ENCODE measurements at places on chromosomes 1 and 21.

- no peak for DNase-seq
Observed at GRCh38 chr21:31798842-31799704, 67.2 kb upstream of the SCAF4 start.

DNA sequence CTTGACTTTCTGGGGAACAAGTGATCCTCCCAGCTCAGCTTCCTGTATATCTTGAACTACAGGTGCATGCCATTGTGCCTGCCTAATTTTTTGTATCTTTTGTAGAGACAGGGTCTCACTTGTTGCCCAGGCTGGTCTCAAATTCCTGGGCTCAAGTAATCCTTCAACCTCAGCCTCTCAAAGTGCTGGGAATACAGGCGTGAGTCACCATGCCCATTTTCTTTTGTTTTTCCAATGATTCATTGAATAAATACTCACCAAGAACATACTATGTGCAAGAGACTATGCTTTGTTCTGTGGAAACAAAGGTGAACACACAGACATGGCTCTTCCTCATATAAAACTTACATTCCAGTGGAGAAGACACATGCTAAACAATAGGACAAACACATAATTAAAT lies 407.8 kb upstream of the DAB1 start:
- no peak for DNase-seq

DNA sequence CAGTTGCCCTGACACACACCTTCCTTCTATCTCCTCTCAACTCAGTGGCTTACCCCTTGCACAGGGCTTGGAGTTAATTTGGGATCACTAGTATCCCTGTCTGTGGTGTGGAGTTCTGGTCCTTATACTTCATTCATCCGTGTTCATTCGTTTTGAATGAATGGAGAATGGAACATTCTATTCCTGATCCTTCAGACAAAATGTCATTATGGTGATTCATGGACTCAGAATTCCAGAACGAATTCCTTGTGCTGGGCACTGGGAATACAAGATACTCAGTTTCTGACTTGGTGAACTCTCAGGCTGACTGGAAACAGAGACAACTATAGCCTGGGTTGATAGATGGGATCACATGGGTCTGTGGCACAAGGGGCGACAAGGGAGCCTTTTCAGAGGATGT lies 49.9 kb upstream of the TRABD2B start:
- DNase-seq: no peak

GRCh38 chr21:44706026-44706705 lies 5.2 kb downstream of the TSPEAR start:
- no peak for DNase-seq

DNA sequence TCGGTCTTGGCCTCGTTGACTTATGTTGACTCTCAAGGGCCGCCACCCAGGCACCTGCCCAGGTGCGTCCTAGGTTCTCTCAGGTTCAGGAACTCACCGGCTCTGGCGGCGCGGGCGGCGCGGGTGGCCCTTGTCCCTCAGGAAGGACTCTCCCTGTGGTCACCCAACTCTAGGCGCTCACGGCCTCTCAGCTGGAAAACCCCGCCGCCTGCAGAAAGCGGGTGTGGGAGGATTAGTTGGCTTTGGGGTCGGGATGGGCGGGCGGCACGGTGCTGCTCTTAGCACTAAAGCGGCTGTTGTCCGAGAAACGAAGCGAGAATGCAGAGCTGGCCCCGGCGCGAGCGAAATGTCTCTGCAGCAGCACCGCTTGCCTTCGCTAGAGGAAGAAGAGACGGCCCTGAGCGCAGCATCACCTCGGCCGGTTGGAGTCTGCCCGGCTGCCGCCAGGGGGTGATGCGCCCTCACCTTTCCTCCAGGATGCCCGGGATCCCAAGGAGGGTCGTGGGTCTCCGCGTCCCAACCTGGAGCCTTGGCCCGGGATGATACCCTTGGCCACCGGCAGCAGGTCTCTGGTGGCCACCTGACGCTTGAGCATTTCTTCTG lies 8.1 kb upstream of the TADA1 start:
- DNase-seq: no peak

DNA sequence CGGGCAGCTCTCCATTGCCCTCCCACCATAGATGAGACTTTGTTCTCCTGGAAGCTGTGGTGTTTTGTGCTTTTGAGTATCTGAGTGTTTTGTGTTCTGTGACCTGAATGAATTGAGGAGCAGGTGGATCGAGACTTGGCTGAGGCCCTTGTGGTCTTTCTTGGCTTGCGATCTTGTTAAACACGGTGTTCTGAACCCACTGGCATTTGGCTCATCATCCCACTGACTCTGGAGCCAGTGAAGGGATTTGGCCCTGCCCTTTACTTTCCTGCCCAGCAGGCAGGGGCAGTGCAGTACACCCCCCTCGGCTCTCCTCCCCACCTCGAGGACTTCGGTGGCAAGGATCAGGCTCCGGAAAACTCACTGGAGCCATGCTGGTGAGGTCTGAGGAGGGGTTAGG lies 30.6 kb downstream of the PKNOX1 start:
- DNase-seq: no peak

DNA sequence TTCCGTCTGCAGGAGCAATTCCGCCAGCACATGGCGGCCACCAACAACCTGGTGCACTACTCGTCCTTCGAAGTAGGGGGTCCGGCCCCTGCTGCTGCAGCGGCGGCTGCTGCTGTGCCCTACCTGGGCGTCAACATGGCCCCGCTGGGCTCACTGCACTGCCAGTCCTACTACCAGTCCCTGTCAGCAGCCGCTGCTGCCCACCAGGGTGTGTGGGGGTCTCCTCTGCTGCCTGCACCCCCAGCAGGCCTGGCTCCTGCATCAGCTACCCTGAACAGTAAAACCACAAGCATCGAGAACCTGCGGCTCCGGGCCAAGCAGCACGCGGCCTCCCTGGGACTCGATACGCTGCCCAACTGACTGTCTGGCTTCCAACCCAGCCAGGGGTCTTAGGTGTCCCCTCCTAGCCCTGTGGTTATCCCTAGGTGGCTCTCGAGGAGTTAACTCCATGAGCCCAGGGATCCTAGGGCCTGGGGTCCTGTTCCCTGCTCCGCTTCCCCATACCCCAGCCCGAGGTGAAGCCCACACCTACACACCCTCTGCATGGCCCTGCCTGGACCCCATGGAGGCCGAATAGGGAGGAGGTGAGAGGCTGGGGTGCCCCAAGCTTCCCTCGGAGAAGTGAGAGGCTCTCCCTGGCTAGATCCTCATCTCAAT lies 22.6 kb downstream of the DMBX1 start:
- DNase-seq: no peak

DNA sequence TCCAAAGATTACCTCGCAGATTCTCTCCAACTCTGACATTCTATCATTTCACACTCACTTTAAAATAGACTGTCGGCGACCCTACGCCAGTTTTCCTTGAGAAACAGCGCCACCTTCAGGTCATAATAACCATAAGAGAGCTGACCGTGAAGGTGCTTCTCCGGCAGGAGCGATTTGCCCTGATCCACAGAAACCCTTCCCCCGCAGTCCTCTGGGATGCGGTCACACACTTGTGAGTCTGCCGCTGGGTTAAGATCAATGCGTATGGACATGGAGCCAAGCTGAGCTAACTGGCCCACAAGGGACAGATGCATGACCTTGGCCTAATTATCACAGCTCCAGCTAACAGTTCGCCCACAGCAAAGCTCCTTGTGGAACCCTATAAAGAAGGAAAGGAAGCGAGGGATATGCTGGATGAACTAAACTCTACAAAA lies 32.8 kb upstream of the IFNAR2 start:
- DNase-seq: peak; percentile 21

GRCh38 chr1:225736437-225737098 lies 41.1 kb upstream of the SRP9 start:
- DNase-seq: no peak

DNA sequence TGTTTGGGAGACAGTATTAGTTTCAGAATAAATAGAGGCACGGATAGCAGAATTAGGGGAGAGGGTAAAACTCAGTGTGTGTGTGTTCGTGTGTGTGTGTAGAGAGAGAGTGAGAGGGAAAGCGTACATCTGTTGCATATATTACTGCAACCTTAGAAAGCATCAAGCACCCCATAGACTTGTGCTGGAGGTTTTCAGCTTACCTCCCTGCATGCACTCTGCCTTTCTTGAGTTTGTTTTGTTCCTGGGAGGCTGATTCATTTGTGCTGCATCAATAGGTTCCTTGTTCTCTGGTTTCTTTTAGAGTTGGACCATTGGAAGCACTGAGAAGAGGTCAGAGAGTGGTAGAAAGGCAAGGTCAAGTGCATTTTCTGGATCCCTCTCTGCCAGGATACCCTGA lies 104.4 kb upstream of the KCNK1 start:
- DNase-seq: no peak

DNA sequence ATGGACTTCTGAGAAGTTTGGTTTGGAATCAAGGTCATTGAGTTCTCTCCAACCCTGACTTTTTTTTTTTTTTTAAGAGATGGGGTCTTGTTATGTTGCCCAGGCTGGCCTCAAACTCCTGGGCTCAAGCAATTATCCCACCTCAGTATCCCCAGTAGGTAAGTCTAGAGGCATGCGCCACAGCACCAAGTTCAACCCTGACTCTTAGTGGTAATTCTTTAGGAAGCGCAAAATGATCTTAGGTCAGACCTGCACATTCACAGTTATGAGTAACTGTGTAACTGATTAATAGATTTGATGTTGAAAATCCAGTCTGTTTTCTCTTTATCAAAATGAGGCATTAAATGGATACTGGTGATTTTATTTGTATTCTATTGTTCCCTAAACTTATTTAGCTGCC lies 95.9 kb downstream of the GREM2 start:
- no peak for DNase-seq

DNA sequence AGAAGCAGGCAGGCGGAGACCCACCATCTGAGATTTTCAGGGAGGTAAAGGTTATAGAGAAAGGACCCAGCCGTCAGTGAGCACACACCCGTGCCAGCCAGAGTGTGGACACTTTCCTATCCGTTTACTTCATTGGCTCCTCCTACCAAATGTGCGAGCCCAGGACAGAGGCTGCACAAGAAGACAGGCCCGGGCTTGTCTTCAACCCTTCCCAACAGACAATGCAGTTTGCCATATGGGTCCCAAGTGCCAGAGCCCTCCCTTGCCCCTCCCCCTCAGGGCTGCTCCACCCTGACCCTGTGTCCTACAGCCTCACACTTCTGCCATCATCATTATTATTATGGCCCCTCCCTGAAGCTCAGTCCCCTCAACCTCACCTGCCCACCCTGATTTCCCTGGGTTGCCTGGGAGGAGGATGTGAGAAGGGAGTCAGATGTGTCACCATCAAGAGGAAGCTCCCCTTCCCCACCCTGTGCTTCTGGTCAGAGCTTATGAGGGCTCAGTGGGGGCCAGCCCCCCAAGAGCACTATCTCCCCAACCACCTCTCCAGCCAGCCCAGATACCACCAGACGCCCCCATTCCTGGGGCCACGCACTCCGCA lies 9.4 kb downstream of the LAPTM5 start:
- DNase-seq: no peak

DNA sequence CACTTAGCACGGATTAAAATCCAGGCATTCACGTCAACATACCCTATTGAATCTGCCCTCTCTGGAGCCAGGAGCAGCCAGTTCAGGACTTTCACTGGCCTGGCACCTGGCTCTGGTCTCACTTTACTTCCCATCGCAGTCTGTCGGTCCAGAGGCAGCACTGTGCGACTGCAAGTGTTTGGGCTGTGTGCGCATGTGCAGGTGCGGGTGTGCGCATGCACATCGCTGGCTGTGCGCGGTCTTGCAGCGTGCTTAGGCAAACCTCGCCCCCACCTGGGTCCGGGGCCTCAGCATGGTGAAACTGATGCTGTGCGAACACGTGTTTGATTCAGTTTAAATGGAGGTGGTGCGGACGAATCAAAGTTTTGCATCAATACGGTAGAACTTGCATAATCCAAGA lies 38.0 kb downstream of the ATF3 start:
- DNase-seq: no peak

DNA sequence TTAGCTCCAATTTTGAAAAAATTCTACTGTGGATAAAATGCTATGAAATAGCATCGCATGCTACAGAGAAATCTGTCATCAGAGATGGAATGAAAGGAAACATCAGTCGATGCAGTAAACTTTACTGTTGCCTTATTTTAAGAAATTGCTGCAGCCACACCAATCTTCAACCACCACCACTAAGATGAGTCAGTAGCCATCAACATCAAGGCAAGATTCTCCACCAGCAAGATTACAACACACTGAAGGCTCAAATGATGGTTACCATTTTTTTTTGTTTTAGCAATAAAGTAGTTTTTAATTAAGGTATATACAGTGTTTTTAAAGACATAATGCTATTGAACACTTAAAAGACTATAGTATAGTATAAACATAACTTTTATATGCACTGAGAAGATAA lies 95.6 kb upstream of the JUN start:
- DNase-seq: no peak

DNA sequence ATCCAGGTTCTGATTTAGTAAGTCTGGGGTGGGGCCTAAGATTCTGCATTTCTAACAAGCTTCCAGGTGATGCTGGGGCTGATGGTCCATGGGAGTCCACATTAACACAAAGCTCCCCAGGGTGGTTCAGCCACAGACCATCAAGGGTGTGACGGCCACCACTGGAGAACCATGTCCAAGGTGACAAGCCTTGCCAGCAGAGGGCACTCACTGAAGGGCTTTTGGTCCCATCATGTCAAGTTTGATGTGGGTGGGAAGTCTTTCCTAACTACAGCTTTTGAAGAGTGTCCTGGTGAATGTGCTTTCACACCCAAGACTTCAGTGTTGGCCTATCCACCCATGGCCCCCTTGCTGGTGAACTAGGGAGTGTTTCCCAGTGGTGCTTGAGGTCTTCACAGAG lies 67.1 kb downstream of the UBE2T start:
- no peak for DNase-seq

GRCh38 chr1:86773341-86774288 lies 69.2 kb downstream of the SH3GLB1 start:
- no peak for DNase-seq

DNA sequence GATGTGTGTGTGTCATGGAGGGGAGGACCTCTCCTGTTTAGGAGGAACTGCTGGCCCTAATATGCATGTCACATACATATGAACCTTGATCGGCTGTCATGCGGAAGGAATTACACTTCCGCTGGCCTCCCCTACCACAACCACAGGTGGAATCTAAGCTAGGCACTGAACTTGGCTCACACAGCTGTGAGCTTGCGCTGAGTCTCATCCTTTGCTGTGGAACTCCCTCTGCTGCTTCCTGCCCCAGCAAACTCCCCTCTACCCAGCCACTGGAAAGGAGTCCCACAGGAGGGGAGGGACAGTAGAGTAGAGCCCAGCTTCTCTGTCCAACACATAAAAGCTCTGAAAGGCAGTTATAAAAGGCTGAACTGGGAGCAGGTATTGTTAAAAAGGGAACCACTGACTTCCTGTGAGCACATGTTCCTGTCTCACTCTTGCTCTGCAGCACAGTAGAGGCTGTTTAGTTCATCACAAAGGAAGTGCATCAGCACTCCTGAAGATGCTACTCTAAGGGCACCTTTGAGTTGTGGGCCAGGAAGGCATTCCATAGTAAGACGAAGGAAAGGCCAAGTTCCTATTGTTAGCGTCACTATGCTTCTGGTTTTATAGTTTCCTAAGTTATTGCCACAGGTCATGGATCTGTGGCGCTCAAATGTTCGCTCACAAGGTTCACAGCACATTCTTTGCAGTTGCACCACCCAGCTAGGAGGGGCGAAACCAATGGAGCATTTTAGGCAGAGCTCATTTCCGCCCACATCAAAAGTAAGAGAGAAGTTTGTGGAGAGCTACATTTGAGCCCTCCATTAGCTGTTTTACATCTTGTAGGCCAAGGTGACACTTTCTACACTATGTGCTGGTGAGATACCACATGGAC lies 17.7 kb upstream of the PTPRC start:
- no peak for DNase-seq

- DNase-seq: no peak
Observed at GRCh38 chr1:195733826-195734225, 874.4 kb downstream of the KCNT2 start.

GRCh38 chr1:92882819-92883218 lies 51.0 kb downstream of the RPL5 start:
- DNase-seq: no peak

GRCh38 chr1:50846224-50846839 lies 113.7 kb downstream of the FAF1 start:
- no peak for DNase-seq

All from stimulated activated CD4-positive, alpha-beta T cell treated with anti-CD3 and anti-CD28 coated beads, Interleukin-1b, Interleukin-23, amount 100 ng/mL, for 1 hour (primary cell).